Colonic mucosa (tissue), 4 donors: ENCODE measurements at places on chromosomes 16 and 17. TPM values are rescaled to one million over a fixed set of nuclear protein-coding genes. Genes with fewer than 3 reads are reported as not detected.
A peak's percentile ranks its signal among the peaks of the same experiment; 100 is the strongest.

- DNase-seq, result no peak
- H3K36me3 ChIP-seq, result no peaks in the 10 kb centered on the region
- H3K4me1 ChIP-seq, result no peaks in the 10 kb centered on the region
- H3K27me3 ChIP-seq, result no peaks in the 10 kb centered on the region
- no peak overlapping the region for H3K27ac ChIP-seq
These were observed 31.7 kb downstream of the RNF112 start for GRCh38 chr17:19442731-19443130.

GRCh38 chr16:477301-478157, 50.0 kb upstream of the CAPN15 start:
- DNase-seq, result no peak
- H3K4me1 ChIP-seq, result no peaks in the 10 kb centered on the region
- no peaks in the 10 kb centered on the region for H3K36me3 ChIP-seq
- no peaks in the 10 kb centered on the region for H3K27me3 ChIP-seq

- H3K4me3 ChIP-seq, result no peak overlapping the region
- H3K4me1 ChIP-seq, result peaks cover 28% of the 10 kb centered on the region
- H3K27me3 ChIP-seq, result no peaks in the 10 kb centered on the region
These were observed 1.4 kb downstream of the RHBDL1 start for GRCh38 chr16:676913-677312.

DNA sequence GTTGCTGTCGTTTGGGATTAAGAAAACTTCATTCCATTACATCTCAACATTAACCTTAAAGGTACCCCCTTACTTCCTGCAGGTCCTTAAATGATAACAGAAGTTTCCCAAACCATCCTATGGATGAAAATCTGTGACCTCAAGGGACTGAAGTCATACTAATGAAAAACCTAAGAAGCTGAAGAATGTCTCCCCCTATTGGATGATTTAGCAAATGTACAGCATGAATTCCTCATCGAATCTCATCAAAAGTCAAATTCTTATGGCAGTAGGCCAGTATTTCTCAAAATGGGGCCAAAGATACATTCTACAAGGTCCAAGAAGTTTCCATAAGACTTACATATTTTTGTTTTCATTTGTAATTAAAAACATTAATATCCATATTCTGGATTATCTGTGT, 13.5 kb downstream of the SCO1 start:
- DNase-seq, result no peak
- H3K4me1 ChIP-seq, result no peaks in the 10 kb centered on the region
- no peaks in the 10 kb centered on the region for H3K27me3 ChIP-seq
- H3K4me3 ChIP-seq, result no peak overlapping the region

Gene PPM1E
- total RNA-seq, result 0.05 TPM

DNA sequence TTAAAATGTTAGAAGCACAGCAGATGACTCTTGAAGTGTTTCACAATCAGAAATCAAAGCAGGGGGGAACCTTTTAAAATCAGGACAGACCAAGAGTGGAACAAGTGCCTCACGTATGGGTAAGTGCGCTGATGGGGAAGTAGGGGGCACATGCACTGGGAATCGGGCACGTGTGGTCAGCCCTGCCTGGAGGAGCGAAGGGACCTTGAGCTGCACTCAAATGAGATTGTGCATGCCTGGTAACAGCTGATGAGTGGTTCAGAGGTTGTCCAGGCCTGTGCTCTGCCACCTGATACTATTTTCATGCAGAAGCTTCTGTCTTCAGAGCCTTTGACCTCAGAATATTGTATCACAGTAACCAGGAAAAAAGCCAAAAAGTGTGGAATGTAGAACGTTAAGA, 13.7 kb upstream of the XYLT2 start:
- no peak overlapping the region for H3K27ac ChIP-seq
- no peak for DNase-seq
- H3K4me3 ChIP-seq, result no peak overlapping the region
- no peaks in the 10 kb centered on the region for H3K36me3 ChIP-seq

DNA sequence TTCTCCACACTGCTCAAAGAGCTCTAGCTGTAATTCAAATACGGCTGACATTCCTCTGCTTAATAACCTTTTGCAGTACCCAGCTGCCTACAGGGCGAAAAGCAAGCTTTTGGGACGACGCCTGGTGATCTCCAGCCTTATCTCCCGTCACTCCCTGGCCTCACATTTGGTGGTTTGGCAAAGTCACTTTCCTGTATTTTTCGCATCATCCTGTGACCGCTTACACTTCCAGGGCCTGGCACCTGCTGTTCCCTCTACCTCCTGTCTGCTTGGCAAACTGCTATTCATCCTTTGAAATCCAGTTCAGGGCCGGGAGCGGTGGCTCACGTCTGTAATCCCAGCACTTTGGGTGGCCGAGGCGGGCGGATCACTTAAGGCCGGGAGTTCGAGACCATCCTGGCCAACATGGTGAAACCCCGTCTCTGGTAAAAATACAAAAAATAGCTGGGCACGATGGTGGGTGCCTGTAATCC, 2.7 kb upstream of the BHLHA9 start:
- peaks cover 32% of the 10 kb centered on the region for H3K27me3 ChIP-seq
- H3K36me3 ChIP-seq, result no peaks in the 10 kb centered on the region
- peaks cover 6% of the 10 kb centered on the region for H3K4me1 ChIP-seq
- peak overlapping the region; percentile 48 for H3K4me3 ChIP-seq
- peak; percentile 29 for DNase-seq

DNA sequence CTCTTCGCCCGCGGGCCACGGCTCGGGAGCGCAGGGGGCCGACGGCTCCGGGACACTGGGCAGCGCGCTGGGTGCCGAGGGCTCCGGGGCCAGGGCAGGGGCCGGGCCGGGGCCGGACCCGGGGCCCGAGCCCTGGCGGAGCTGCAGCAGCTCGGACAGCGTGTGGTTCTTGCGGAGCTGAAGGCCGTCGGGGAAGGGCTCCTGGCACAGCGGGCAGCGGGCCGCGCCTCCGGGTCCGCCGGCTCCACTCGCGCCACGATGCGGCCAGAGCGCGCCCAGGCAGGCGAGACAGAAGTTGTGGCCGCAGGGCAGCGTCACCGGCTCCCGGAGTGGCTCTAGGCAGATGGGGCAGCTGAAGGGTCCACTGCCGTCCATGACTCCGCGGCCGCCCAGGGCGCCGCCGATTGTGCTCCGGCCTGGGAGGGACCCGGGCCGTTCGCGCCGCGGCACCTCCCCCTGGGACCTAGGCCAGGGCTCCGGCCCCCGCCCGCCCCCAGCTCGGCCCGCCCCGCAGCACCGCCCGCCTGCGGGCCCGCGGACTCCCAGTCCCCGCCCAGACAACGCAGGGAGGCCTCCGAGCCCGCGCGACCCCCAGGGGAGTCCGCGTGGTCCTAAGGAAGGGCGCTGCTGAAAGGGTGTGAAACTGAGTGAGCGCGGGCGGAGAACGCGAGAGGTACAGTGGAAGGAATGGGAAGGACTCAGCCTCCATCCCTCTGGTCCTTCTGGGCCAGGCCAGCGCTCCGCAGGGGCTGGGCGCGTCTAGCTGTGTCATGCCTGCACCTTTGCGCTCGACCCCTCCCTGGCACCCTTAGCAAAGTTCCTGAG, at the start of gene TRIM47:
TSS of gene TRIM47 (minus strand) at position 408 of the 825 bp plus-strand sequence. CDS start at position 375, 33 bp downstream.
- peaks cover 12% of the 10 kb centered on the region for H3K4me1 ChIP-seq
- no peaks in the 10 kb centered on the region for H3K27me3 ChIP-seq
- H3K4me3 ChIP-seq, result peak within 1 kb of the TSS; percentile 71
- peaks cover 5% of the 10 kb centered on the region for H3K36me3 ChIP-seq
- peak; percentile 78 for DNase-seq

GRCh38 chr17:34680151-34680550, 100.8 kb downstream of the TMEM132E start:
- DNase-seq, result no peak
- H3K36me3 ChIP-seq, result no peaks in the 10 kb centered on the region
- H3K4me1 ChIP-seq, result no peaks in the 10 kb centered on the region
- H3K27ac ChIP-seq, result no peak overlapping the region

Gene EXOSC6
- total RNA-seq, result 20.0 TPM

DNA sequence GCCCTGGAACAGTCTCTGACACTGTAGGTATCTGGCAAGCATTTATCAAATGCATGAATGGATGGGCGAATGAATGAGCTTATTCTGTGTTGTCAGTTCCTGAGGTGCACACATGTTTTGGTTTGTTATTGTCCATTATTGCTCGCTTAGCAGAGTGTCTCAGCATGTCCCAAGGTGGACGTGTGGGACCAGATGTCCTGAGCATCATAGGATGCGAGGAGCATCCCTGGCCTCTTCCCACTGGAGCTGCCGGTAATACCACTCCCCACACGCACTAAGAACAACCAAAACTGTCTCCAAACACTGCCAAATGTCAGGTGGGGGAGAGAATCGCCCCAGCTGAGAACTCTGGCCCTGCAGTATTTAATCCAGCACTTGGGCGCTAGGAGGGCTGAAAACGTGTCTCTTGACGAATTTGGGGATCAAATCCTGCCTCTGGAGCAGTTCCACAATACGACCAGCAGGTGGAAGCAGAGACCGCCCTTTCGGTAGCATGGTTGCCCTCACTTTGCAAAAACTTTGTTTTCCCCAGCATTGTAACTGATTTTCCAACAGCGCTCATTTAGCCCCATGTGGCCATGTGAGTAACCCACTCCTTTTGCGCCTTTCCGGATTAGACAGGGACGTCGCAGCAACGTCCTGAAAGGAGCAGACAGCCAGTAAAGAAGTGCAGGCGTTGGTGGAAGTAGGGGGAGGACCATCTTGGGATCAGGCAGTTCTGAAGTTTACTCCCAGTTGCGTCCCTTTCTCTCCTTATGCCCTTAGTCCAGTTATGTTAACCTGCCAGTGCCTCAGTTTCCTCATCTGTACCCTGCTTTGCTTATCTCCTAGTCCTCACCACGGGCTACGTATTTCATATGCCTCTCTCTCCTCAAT, 22.7 kb downstream of the TMEM114 start:
- H3K36me3 ChIP-seq, result no peaks in the 10 kb centered on the region
- no peaks in the 10 kb centered on the region for H3K4me1 ChIP-seq
- DNase-seq, result peak; percentile 82
- no peaks in the 10 kb centered on the region for H3K27me3 ChIP-seq
- no peak overlapping the region for H3K4me3 ChIP-seq

Gene DRC3
- 0.79 TPM for total RNA-seq

GRCh38 chr16:79595931-79596450, 4.5 kb downstream of the MAF start:
- H3K36me3 ChIP-seq, result no peaks in the 10 kb centered on the region
- peak overlapping the region; percentile 22 for H3K4me3 ChIP-seq
- H3K4me1 ChIP-seq, result no peaks in the 10 kb centered on the region
- DNase-seq, result no peak

DNA sequence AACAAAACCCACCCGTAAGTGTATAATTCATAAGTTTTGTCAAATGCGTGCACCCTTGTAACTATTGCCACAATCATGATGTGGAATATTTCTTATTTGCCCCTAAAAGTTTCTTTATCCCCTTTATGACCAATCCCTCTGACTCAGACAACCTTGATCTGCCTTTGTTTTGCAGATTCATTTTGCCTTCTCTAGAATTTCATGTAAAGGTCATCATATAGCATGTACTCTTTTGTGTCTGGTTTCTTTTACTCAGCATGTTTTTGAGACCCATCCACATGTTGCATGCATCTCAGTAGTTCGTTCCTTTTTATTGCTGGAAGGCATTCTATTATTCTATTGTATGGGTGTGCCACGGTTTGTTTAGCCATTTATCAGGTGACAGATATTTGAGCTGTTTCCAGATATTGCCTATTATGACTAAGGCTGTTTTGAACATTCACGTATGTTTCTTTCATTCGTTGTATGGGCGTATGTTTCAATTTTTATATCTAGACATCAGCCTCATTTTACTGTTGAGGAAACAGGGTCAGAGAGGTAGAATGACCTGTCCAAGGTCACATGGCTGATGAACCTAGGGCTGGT, 192.4 kb downstream of the RAB11FIP4 start:
- no peaks in the 10 kb centered on the region for H3K27me3 ChIP-seq
- no peak overlapping the region for H3K27ac ChIP-seq
- H3K4me3 ChIP-seq, result no peak overlapping the region
- DNase-seq, result no peak
- no peaks in the 10 kb centered on the region for H3K4me1 ChIP-seq
- H3K36me3 ChIP-seq, result no peaks in the 10 kb centered on the region

DNA sequence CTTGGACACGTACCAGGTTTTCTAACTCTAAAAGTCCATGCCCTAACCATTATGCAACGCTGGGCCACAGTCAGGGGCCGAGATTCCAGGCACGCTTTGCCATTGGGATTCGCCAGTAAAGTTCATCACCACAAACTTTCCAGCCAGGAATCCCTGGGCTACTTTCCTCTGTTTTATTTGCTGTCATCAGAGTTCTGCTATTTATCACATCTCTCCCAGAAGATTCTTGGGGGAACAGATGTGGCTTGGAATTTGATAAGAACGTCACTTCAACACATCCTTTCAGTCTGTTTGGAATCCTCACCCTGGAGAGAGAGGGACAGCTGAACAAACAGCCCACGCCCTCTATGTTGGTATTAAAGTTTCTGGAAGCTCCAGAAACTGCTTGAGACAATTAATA, 109.6 kb upstream of the CACNG3 start:
- H3K4me1 ChIP-seq, result no peaks in the 10 kb centered on the region
- no peaks in the 10 kb centered on the region for H3K27me3 ChIP-seq
- DNase-seq, result no peak

DNA sequence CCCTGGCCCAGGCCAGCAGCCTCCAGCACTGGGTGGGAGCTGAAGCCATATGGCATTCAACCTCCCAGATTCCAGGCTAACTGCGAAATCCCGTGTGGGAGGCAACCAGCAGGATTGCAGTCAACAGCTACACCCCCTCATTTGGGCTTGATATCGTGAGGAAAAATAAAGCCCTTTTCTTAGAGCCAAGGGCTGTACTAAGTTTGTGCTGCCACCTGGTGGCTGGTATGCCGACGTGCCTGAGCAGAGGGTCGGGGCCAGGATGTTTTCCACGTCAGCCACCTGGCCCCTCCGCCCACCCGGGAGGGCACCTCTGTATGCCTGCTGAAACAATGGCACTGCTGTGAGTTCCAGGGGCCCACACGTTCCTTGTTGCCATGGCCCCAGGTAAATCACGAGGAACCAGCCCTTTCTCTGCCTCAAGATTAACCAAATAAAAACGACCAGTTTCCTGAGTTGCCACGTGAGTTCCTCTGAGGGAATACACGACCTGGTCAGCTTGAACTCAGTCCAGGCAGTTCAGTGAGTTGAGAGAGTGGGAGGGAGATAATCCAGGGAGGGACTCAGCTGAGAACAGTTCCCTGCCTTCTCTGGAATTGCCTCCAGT, 9.0 kb downstream of the TMEM98 start:
- H3K27ac ChIP-seq, result no peak overlapping the region
- H3K4me3 ChIP-seq, result no peak overlapping the region
- no peaks in the 10 kb centered on the region for H3K27me3 ChIP-seq

GRCh38 chr17:65918500-65918899, 273.4 kb downstream of the CEP112 start:
- no peak for DNase-seq
- no peak overlapping the region for H3K27ac ChIP-seq
- H3K36me3 ChIP-seq, result no peaks in the 10 kb centered on the region
- no peak overlapping the region for H3K4me3 ChIP-seq
- H3K4me1 ChIP-seq, result no peaks in the 10 kb centered on the region
